Activated CD4-positive, alpha-beta memory T cell treated with anti-CD3 and anti-CD28 coated beads for 36 hours (primary cell): ENCODE measurements at places on chromosomes 11 and 22.

- no peak overlapping the region for H3K27ac ChIP-seq
- H3K27me3 ChIP-seq, result peaks cover 4% of the 10 kb centered on the region
- no peak for DNase-seq
- no peaks in the 10 kb centered on the region for H3K4me1 ChIP-seq
- H3K36me3 ChIP-seq, result no peaks in the 10 kb centered on the region
- H3K4me3 ChIP-seq, result no peak overlapping the region
These were observed 465.1 kb downstream of the MN1 start for GRCh38 chr22:27336151-27337090.

DNA sequence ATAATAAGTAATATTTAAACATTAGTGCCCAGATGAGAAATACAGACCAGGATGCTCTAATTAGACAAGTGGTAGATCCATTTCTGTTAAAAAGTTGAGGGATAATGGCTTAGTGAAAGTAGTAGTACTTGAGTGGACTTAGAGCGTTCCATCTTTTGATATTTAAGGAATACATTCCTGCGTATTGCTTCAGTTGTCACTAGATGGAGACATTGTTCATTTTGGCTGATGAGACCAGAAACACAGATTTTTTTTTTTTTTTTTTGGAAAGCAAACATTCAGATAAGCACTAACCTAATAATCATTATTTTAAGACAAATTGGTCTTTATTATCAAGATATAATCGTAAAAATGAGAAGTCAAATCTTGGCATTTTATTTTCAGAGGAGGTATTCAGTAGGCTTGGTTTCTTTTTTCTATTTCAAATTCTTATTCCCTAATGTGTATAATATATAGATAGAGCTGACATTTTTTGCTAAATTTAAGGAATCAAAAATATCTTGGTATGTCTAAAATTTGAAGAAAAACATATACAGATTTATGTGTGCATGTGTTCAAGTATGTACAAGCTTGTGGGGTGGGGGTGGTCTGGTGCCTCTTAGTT is 92.9 kb downstream of the DYNC2H1 start:
- H3K27me3 ChIP-seq, result no peaks in the 10 kb centered on the region
- H3K27ac ChIP-seq, result no peak overlapping the region
- H3K4me1 ChIP-seq, result no peaks in the 10 kb centered on the region
- H3K36me3 ChIP-seq, result no peaks in the 10 kb centered on the region
- DNase-seq, result no peak
- H3K4me3 ChIP-seq, result no peak overlapping the region

DNA sequence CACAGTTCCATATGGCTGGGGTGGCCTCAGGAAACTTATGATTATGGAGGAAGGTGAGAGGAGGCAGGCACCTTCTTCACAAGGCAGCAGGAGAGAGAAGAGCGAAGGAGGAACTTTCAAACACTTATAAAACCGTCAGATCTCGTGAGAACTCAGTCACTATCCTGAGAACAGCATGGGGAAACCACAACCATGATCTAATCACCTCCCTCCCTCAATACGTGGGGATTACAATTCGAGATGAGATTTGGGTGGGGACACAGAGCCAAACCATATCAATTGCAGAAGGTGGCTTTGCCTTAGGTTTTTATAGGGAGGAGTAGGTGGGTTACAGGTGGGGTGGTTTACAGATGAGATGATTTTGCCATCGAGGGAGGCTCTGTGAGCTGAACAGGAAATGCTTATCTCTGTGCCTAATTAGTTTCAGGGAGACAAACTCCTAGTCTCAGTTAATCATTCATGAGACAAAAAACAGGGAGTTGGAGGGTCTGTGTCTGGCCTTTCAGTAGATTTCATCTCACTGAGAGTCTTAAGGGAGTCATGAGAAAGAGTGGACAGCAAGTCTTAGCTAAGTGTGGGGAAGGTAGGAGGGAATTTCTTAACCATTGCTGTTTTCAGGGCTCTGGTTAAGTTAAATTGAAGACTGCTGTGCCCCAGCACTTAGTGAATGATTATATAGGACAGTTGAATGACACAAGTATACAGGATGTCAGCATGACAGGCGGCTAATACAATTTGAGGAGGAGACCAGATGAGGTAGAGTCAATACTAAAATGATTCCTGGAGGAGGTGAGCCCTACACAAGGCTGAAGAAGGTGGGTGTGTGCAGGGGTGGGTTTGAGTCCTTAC is 47.7 kb downstream of the CWC15 start:
- peak overlapping the region; percentile 13 for H3K27ac ChIP-seq
- peaks cover 27% of the 10 kb centered on the region for H3K4me1 ChIP-seq
- no peak overlapping the region for H3K4me3 ChIP-seq
- no peaks in the 10 kb centered on the region for H3K27me3 ChIP-seq

DNA sequence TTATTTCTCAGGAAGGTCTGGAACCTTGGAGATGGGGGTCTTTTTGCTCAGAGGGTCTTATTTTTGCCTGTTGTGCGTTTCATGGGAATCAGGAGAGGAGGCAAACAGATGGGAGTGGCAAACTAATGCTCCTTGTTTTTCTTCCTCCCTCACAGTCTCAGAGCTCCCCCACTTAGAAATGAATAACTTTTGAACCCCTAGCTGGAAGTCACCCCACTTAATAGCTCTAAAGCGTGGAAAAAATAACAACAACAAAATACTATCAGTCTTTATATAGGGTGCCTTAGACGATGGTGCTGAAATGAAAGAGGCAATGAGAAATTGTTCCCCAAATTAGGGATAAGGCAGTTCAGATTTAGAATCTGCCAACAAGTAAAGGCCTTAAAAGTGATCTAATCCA is 76.8 kb upstream of the BDNF start:
- no peak overlapping the region for H3K27ac ChIP-seq
- DNase-seq, result no peak
- no peaks in the 10 kb centered on the region for H3K36me3 ChIP-seq
- H3K27me3 ChIP-seq, result no peaks in the 10 kb centered on the region
- no peak overlapping the region for H3K4me3 ChIP-seq

DNA sequence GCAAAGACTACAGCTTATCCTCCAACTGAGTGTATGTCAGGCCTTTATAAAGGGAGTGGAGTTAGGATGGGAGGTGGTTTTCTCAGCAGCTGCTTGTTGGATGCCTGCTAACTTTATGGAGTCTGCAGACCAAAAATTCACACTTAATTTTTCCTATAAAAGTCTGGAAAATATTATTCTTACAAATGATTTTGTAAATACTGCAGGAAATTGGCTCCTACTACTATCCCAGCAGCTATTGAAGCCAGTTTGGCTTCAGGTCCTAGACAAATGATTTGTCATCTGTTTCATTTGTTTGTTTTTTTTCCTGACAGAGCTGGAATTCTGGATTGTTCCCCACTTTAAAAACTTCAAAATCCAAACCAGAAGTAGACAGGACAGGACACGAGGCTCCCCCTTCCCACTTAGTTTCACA is 292.5 kb downstream of the TMEM135 start:
- no peaks in the 10 kb centered on the region for H3K4me1 ChIP-seq
- H3K36me3 ChIP-seq, result peaks cover 12% of the 10 kb centered on the region
- DNase-seq, result no peak
- H3K4me3 ChIP-seq, result no peak overlapping the region
- H3K27me3 ChIP-seq, result no peaks in the 10 kb centered on the region

DNA sequence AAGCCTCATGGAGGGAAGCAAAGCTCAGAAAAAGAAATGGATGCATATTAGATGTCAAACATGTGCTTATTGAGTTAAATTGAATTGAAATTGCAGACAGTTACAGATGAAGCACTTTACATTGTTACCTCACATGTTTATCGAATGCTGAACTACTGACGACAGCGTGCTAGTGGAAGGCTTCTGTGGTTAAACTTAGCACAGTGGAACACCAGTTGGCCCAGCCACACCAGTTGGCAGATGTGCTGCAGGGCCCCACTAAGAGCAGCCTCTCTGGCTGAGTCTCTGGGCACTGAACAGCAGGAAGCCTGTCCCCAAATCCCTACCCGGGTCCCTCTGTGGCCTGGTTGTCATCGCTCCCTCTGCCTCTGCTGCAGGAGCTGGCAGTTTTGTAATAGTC is 242.1 kb downstream of the NTM start:
- H3K36me3 ChIP-seq, result no peaks in the 10 kb centered on the region
- no peak overlapping the region for H3K4me3 ChIP-seq
- DNase-seq, result no peak
- no peaks in the 10 kb centered on the region for H3K4me1 ChIP-seq

- H3K36me3 ChIP-seq, result peaks cover 10% of the 10 kb centered on the region
- no peaks in the 10 kb centered on the region for H3K27me3 ChIP-seq
- H3K4me3 ChIP-seq, result no peak overlapping the region
- peaks cover 15% of the 10 kb centered on the region for H3K4me1 ChIP-seq
- H3K27ac ChIP-seq, result peak overlapping the region; percentile 7
- no peak for DNase-seq
These were observed 9.2 kb downstream of the EXT2 start for GRCh38 chr11:44104481-44105294.

GRCh38 chr11:34747251-34747650 is 126.4 kb downstream of the EHF start:
- no peak overlapping the region for H3K4me3 ChIP-seq
- no peaks in the 10 kb centered on the region for H3K36me3 ChIP-seq
- no peaks in the 10 kb centered on the region for H3K4me1 ChIP-seq
- no peak overlapping the region for H3K27ac ChIP-seq
- H3K27me3 ChIP-seq, result no peaks in the 10 kb centered on the region

- no peak overlapping the region for H3K4me3 ChIP-seq
- no peak overlapping the region for H3K27ac ChIP-seq
- no peak for DNase-seq
- H3K36me3 ChIP-seq, result no peaks in the 10 kb centered on the region
- H3K27me3 ChIP-seq, result peaks cover 37% of the 10 kb centered on the region
These were observed 67.2 kb downstream of the C11orf91 start for GRCh38 chr11:33633251-33634003.

- no peak for DNase-seq
- no peaks in the 10 kb centered on the region for H3K36me3 ChIP-seq
- no peak overlapping the region for H3K4me3 ChIP-seq
- H3K4me1 ChIP-seq, result no peaks in the 10 kb centered on the region
- no peak overlapping the region for H3K27ac ChIP-seq
These were observed 14.0 kb upstream of the ARSA start for GRCh38 chr22:50641696-50642607.

DNA sequence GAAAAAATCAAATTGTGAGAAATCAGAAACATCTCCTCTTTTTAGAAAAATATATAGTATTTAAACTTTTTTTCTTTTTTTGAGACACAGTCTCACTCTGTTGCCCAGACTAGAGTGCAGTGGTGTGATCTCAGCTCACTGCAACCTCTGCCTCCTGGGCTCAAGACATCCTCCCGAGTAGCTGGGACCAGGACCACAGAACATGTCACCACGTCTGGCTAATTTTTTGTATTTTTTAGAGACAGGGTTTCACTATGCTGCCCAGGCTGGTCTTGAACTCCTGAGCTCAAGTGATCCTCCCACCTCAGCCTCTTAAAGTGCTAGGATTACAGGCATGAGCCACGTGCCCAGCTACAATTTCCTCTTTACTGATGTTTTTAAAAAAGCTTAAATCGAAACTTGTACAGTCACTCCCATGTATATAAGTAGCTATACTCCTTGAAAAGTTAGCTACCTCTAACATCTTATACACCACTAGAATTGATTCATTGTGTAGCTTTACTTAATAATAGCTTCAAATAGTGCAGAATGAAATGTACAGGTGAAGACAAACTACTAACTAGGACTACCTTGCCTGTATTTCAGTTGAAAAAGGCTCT is 10.3 kb downstream of the EIF4G2 start:
- peak; percentile 34 for DNase-seq
- peaks cover 60% of the 10 kb centered on the region for H3K4me1 ChIP-seq
- H3K36me3 ChIP-seq, result peaks cover 57% of the 10 kb centered on the region
- no peaks in the 10 kb centered on the region for H3K27me3 ChIP-seq

- H3K4me1 ChIP-seq, result no peaks in the 10 kb centered on the region
- no peak overlapping the region for H3K4me3 ChIP-seq
- no peaks in the 10 kb centered on the region for H3K27me3 ChIP-seq
- no peaks in the 10 kb centered on the region for H3K36me3 ChIP-seq
- no peak for DNase-seq
These were observed 154.5 kb downstream of the OR4C45 start for GRCh38 chr11:50187220-50187619.

- H3K4me3 ChIP-seq, result no peak overlapping the region
- no peak overlapping the region for H3K27ac ChIP-seq
- H3K36me3 ChIP-seq, result no peaks in the 10 kb centered on the region
- H3K4me1 ChIP-seq, result no peaks in the 10 kb centered on the region
These were observed 626.8 kb downstream of the TBC1D22A start for GRCh38 chr22:47389201-47389600.

- DNase-seq, result no peak
- H3K27me3 ChIP-seq, result peaks cover 6% of the 10 kb centered on the region
- H3K36me3 ChIP-seq, result no peaks in the 10 kb centered on the region
These were observed 492 bp upstream of the LUZP2 start for GRCh38 chr11:24496386-24496735.

DNA sequence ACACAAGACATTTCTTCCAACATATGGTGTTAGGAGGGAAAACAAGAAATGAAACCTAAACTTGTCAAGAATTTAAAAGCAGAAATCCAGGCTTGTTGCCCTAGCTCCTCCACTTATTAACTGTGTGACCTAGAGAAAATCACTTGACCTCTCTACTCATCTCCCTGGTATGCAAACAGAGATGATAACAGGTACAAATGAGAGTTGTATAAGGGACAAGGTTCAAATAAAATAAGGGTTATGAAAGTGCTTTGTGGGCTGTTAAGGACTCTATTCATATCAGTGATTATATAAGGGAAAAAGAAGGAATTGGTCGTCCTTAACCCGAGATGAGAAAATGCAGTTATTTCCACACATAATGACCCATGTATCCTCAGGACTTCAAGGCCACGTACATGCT is 372.7 kb upstream of the TENM4 start:
- H3K27ac ChIP-seq, result no peak overlapping the region
- H3K4me1 ChIP-seq, result no peaks in the 10 kb centered on the region

- no peak for DNase-seq
- no peak overlapping the region for H3K27ac ChIP-seq
- peaks cover 11% of the 10 kb centered on the region for H3K4me1 ChIP-seq
These were observed 23.1 kb upstream of the GNB1L start for GRCh38 chr22:19877626-19878339.

DNA sequence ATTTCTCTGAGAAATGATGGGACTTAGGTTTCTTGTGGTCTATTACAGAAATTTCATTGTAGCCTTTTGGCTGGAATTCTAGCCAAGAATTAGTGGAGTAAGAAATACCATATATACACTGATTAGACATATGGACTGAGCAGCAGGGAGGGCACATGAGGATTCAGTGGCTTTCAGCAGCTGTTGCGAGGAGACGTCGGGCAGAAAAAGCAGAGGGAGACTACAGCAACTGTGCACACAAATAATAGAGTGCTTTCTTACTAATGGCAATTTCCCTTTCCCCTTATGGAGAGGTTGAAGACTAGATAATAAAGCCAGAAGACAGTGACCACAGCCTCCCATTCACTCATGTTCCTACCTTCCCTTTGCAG is 35.4 kb upstream of the CCDC34 start:
- DNase-seq, result no peak
- no peaks in the 10 kb centered on the region for H3K27me3 ChIP-seq
- no peaks in the 10 kb centered on the region for H3K36me3 ChIP-seq
- H3K4me1 ChIP-seq, result no peaks in the 10 kb centered on the region
- no peak overlapping the region for H3K4me3 ChIP-seq
- H3K27ac ChIP-seq, result no peak overlapping the region

GRCh38 chr22:42697542-42698013 is 23.1 kb downstream of the A4GALT start:
- no peaks in the 10 kb centered on the region for H3K36me3 ChIP-seq
- DNase-seq, result no peak
- H3K27ac ChIP-seq, result no peak overlapping the region
- H3K4me3 ChIP-seq, result no peak overlapping the region

GRCh38 chr11:747158-748006 is at the start of gene TALDO1:
TALDO1 (plus strand) TSS chr11:747464; CDS start chr11:747482, 18 bp downstream.
- peak within 1 kb of the TSS; percentile 54 for H3K27ac ChIP-seq
- DNase-seq, result peak; percentile 92
- peak within 1 kb of the TSS; percentile 81 for H3K4me3 ChIP-seq
- peaks cover 3% of the 10 kb centered on the region for H3K36me3 ChIP-seq
- peaks cover 17% of the 10 kb centered on the region for H3K4me1 ChIP-seq
- no peaks in the 10 kb centered on the region for H3K27me3 ChIP-seq
